ENCODE measurements at places on chromosomes 13 and 19. TPM values are rescaled to one million over a fixed set of nuclear protein-coding genes. Genes with fewer than 3 reads are reported as not detected.

Gene LGALS4
- not detected for total RNA-seq

Gene TRIP10
- 69.3 TPM for total RNA-seq

Gene OR7A17
- not detected for total RNA-seq

Gene RPL36
- total RNA-seq = 944 TPM

Gene DNAAF3
- 0.62 TPM for total RNA-seq

Gene CGB5
- total RNA-seq = not detected

Gene AP1M2
- not detected for total RNA-seq

Gene RASIP1
- 82.1 TPM for total RNA-seq

Gene NDUFA3
- 132 TPM for total RNA-seq

Gene ZNF626
- total RNA-seq = 7.7 TPM

Gene ARL11
- 0.23 TPM for total RNA-seq

Gene PDX1
- not detected for total RNA-seq

Gene ETV2
- 0.95 TPM for total RNA-seq

Gene ZNF708
- 10.4 TPM for total RNA-seq

Gene MYCBP2
- 85.8 TPM for total RNA-seq

Gene IGFL2
- total RNA-seq = not detected

Gene TMEM255B
- 85.0 TPM for total RNA-seq

Gene RUBCNL
- total RNA-seq = not detected

Gene MEDAG
- total RNA-seq = 30.2 TPM

Gene FGF14
- total RNA-seq = not detected
